Stimulated activated CD8-positive, alpha-beta memory T cell treated with anti-CD3 and anti-CD28 coated beads, Interleukin-4, amount 100 ng/mL, for 1 hour (primary cell): ENCODE measurements at places on chromosomes 12 and 14.

GRCh38 chr14:62179367-62180018 lies 417.3 kb downstream of the SNAPC1 start:
- DNase-seq = no peak

GRCh38 chr12:52579468-52580465 lies 6.1 kb upstream of the KRT74 start:
- DNase-seq = no peak

DNA sequence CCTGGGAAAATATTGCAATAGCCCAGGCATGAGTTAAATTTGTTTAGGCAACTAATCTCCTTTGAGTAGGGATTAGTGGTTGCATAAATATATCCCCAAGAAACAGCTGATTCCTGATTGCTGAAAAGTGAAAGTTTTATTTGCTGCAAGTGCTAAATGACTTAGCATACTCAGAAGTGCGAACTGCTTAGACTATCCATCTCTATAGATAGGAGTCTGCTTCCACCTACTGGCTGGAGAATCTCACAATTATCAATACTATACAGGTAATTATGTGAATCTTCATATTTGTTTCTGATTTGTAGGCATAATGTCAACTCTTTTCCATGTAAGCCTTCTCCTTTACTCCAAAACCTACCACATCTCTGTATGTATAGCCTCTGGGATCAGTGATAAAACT lies 12.0 kb upstream of the SLCO1B3 start:
- DNase-seq = no peak

- no peak for DNase-seq
These were observed 182.9 kb downstream of the NOVA1 start for GRCh38 chr14:26414926-26415325.

DNA sequence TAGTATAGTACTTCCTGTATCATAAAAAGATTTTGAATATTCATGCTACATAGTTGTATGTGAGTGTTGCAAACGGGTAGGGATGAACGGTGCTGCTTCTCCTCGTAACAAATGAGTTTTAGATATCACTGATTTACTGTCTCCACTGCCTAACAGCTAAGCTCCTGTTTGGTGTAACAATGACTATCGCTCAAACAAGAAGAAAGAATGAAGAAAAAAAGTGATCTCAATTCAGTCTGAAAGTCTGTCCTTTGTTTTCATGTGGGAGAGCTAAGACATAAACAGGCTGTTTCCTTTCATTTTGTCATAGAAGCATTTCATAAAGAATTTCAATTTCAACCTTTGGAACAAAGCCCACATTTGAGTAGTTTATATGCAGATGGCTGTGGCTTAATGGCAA lies 26.1 kb upstream of the RTRAF start:
- DNase-seq = no peak

GRCh38 chr14:99986396-99986795 lies 78.8 kb upstream of the EVL start:
- no peak for DNase-seq

DNA sequence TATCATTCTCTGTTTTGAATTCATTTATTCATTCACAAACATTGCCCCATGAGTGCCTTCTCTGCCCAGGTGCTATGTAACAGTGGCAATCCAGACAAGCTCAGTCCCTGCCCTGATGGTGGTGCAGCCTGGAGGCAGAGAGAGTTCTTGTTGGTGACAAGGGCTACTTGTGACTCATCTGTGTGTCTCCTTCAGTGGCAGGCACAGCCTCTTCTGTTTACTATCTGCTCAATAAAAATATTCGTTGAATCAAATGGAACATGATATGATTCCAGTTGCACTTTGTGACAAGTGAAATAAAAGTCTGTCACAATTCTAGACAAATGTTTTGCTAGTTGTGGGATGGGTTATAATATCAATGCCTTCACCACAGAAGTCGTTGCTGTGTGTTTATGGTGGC lies 20.6 kb upstream of the CPM start:
- DNase-seq = no peak

- no peak for DNase-seq
These were observed 88.9 kb upstream of the MED13L start for GRCh38 chr12:116366456-116366776.

- no peak for DNase-seq
These were observed 421 bp upstream of the ACADS start for GRCh38 chr12:120725151-120725658.

GRCh38 chr14:63673886-63674497 lies 32.3 kb upstream of the WDR89 start:
- no peak for DNase-seq

- DNase-seq = no peak
These were observed 4.1 kb upstream of the RERG start for GRCh38 chr12:15225136-15225862.

DNA sequence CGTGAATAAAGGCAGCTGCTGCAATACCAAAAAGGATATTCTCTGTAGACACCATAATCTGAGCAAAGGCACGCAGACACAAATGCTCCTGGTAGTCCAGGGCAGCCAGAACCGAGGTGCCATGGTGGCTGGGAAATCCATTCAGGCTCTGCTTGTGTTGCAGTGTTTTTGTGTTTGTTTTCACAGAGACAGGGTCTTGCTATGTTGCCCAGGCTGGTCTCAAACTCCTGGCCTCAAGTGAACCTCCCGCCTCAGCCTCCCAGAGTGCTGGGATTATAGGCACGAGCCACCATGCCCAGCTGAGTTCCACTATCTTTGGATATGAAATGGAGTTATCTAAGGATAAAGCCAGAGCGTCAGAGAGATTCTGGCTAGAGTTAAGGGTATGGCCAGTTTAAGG lies 39.8 kb downstream of the DCAF4 start:
- no peak for DNase-seq

GRCh38 chr12:56261503-56262232 lies 3.5 kb upstream of the ANKRD52 start:
- DNase-seq = no peak

DNA sequence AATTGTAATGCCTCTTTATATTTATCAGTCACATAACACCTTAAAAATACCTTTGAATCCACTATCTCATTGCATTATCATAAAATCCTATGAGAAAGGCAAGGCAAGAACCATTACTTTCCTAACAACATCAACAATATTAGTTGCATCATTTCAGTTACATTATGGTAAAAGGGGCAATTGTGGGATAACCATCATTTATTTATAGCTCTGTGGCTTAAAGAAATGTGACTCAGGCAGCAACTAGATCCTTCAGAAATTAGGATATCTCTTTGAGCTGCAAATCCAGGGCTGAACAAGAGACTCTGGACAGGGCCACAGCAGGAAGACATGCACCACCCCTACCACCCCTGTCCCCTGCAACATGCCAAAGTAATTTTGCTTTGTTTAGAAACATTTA lies 36.4 kb downstream of the EPS8 start:
- no peak for DNase-seq

- no peak for DNase-seq
These were observed at the start of gene NPAS3 for GRCh38 chr14:32938719-32939253. TSS of gene NPAS3 (plus strand) at chr14:32938879.

GRCh38 chr14:67643713-67644112 lies 24.0 kb downstream of the ARG2 start:
- DNase-seq = no peak

DNA sequence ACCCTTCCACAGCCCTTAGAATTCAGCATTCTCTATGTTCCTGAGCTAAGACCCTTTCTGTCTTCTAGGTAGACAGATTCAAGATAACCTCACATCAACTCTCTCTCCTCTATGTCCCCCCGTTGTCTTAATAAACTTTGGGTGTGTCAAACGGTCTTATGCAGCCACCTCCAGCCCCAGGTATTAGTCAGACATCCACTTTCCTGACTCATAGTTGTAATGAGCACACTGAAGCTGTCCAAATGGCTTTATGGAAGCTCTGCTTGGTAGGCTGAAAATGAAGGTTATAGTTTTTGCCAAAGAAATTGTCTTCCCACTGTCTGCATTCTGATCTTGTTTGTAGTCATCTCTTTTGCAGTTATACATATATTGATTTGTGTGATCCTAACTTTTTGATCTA lies 482.0 kb downstream of the RMST start:
- DNase-seq = no peak

GRCh38 chr12:93773122-93773871 lies 96.1 kb downstream of the CRADD start:
- no peak for DNase-seq

DNA sequence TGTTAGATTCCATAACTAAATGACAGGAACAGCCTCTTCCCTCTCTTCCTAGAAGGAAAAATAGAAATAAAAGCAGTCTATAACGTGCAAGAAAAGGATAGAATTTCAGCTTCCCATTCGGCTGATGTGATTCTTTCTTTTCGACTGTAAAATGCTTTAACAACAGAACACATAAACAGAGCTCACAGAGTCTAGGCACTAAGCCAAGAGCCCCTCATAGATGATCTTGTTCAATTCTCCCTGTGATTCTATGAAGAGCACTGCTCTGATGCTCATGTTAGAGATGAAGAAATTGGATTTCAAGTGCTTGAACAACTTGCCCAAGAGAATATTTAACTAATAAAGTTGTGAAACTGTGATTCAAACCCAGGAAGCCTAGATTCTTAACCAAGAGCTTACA lies 232.7 kb downstream of the RPAP3 start:
- DNase-seq = no peak

- DNase-seq = no peak
These were observed 124.4 kb downstream of the MED13L start for GRCh38 chr12:116153113-116153512.

DNA sequence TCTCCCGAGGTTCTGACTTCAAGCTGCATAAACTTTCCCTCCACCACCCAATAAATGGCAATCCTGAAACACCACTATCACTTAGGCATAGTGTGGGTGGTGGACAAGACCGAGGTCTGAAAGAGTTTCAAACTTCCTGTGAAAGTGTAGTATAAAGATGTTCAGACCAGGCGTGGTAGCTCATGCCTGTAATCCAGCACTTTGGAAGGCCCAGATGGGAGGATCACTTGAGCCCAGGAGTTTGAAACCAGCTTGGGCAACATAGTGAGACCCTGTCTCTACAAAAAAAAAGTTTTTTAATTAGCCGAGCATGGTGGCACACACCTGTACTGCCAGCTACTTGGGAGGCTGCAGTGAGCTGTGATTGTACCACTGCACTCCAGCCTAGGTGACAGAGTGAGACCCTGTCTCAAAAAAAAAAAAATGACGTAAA lies 61.9 kb downstream of the CCDC92 start:
- no peak for DNase-seq

- DNase-seq = no peak
These were observed 48.5 kb upstream of the FLRT2 start for GRCh38 chr14:85481471-85481870.

DNA sequence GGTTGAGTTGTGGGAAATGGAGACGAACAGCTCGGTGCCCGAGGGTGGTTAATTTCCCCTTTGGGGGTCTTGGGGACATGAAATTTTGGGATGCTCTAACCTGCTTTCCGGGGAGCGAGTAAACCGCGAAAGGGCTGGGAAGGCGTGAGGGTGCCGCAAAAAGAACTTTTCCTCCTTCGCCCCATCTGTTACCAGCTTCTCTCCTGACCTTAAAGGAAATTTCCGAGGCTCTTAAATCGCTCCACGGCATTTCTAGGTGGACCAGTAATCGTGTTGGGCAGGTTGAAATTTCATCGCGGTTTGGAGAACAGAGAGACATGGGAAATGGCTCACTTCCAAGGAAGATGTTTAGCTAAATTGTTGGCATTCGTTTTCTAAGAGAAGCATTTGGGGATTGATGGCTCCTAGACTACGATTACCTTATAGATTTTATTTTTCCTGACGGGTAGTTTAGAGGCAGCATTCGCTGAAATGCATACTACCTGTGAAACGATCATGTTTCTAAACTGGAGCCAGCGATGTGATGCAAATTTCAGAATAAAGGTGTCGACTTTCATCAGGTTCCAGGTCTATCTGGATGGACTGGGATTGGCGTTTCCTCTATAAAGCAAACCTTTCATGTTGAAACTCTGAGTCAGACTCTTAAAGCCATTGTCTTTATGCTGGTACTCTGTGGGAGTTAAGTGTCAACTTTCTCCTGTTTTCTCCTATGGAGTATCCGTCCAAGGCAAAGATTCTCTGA lies 414.5 kb downstream of the PCNX1 start:
- DNase-seq = no peak

DNA sequence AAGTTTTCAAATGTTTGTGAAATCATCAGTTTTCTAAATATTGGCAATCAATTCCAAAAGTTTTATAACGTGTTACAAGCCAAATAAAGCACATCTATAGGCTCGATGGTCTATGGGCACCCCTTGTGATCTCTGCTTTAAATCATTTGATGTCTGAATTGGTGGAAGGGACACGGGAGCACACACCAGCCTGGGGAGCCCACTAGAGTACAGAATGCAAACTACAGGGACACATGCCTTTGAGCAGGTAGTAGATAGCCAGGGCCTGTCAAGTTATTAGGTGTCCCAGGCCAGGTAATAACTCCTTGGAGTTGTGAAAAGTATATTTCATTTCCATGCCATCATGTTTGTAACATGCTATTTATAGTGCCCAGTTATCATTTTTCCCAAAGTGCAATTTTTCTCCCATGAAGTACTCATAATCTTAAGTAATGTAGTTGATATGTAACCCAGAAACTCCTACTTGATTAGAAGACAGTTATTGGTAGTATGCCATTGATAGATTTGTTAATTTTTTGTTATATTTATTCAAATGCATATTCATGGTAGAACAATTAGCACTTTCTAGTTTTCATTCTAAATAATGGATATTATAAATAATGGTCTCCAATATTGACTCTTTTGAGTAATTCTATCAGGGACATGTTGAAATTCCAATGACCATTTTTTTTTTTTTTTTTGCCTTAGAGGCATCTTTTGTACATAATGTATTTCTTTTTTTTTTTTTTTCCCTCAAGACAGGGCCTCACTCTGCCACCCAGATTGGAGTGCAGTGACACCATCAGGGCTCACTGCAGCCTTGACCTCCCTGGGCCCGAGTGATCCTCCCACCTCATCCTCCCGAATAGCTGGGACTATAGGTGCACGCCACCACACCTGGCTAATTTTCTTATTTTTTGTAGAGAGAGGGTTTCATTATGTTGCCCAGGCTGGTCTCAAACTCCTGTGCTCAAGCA lies 96.9 kb upstream of the FGD4 start:
- DNase-seq = no peak

DNA sequence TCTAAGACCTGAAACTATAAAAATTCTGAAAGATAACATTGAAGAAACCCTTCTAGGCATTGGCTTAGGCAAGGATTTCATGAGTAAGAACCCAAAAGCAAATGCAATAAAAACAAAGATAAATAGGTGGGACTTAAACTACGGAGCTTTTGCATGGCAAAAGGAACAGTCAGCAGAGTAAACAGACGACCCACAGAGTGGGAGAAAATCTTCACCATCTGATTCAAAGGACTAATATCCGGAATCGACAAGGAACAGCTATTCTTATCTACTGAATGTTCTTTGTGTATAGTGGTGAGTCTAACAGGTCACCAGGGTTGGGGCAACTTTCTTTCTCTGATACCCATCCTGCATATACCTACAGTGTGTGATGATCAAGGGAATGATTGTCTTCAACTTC lies 198.6 kb downstream of the CCDC91 start:
- DNase-seq = no peak

GRCh38 chr12:58369576-58369975 lies 428.2 kb downstream of the ATP23 start:
- no peak for DNase-seq

- no peak for DNase-seq
These were observed at the start of gene RNASE11 for GRCh38 chr14:20587489-20588154. TSS of gene RNASE11 (minus strand) at chr14:20588001.
